Nephron progenitor cell (in vitro differentiated cells): ENCODE measurements at places on chromosomes 4 and X.

- DNase-seq = peak; percentile 30
Measured at GRCh38 chr4:2963966-2964471, 648 bp downstream of the GRK4 start.

- DNase-seq = no peak
Measured at GRCh38 chr4:149708513-149709130, 107.0 kb downstream of the IQCM start.

DNA sequence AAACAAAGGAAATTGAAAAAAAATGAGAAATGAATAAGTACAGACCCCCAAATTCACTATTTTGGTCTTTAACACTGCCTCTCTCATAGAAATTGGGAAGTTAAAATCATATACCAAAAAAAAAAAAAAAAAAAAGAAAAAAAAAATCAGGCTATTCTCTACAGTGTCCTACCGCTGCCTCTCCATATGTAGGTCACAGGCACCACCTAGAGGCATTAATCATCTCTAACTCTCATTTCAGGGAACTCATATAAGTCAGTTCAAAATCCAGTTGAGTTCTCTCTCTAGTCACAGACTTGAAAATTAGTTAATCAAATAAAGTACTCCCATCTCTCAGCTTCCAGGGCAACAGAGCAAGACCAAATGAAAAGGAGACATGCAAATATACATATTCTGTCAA is 47.9 kb downstream of the COX18 start:
- no peak for DNase-seq

DNA sequence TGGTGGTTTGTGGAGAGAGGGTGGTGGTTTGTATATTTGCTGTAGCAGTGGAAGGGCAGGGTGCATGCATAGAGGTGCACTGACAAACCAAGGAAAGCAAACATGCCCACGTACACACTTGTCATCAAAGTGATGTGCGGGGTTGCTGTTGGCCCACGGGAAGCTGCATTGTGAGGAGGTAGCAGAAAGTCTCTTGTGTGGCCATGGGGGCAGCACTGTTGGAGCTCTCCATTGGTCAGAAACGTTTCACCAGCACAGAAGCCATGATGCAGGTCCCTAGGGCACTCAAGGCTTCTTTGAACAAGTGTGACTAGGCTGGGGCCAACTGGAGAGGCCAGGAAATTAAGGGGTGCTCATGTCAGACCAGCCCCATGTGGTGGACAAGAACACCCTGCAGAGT is 174.8 kb upstream of the KLF8 start:
- no peak for DNase-seq

GRCh38 chr4:111930659-111931058 is 214.6 kb upstream of the FAM241A start:
- DNase-seq = no peak
